Effector memory CD4-positive, alpha-beta T cell (primary cell): ENCODE measurements at places on chromosomes 13 and 19.

DNA sequence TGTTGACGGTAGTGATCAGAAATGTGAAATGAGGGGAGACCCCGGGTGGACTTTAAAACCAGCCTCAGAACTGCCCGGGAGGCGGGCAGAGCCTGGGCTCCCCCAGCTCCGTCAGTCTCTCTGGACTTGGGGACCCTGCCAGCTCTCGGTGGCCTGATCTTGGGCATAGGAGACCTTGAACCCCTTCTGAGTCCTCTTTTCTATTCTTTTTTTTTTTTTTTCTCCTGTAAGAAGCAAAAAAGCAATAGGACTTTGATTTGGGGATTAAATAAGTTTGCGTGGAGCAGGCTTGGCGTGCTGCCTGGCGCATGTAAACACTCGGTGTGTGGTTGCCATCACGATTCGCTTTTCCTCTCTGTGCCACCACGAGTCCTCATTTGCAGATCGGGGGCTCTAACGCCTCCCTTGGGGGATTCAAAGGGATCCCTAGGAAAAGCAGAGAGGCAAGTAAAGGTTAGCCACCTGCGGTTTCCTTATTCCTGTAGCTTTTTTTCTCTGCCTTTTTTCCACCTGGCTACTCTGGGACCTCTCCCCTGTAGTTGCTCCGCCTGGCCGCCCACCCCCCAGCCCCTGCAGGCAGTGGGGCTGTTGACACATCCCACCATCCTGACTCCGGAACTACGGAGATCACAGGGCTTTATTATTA, 1.3 kb downstream of the SAFB start:
- peak overlapping the region; percentile 97 for H3K27ac ChIP-seq
- DNase-seq = no peak
- H3K4me1 ChIP-seq = peaks cover 68% of the 10 kb centered on the region
- no peaks in the 10 kb centered on the region for H3K27me3 ChIP-seq

GRCh38 chr19:14425696-14426138, 6.6 kb upstream of the DDX39A start:
- no peak overlapping the region for H3K27ac ChIP-seq
- H3K36me3 ChIP-seq = no peaks in the 10 kb centered on the region
- no peak overlapping the region for H3K4me3 ChIP-seq
- no peaks in the 10 kb centered on the region for H3K27me3 ChIP-seq
- no peaks in the 10 kb centered on the region for H3K4me1 ChIP-seq
- DNase-seq = no peak

- no peaks in the 10 kb centered on the region for H3K4me1 ChIP-seq
- H3K36me3 ChIP-seq = no peaks in the 10 kb centered on the region
- H3K4me3 ChIP-seq = no peak overlapping the region
- no peaks in the 10 kb centered on the region for H3K27me3 ChIP-seq
Observed at GRCh38 chr13:53001444-53002225, 27.0 kb upstream of the OLFM4 start.

- DNase-seq = no peak
- no peak overlapping the region for H3K4me3 ChIP-seq
- no peaks in the 10 kb centered on the region for H3K27me3 ChIP-seq
- H3K27ac ChIP-seq = no peak overlapping the region
- H3K4me1 ChIP-seq = peaks cover 12% of the 10 kb centered on the region
Observed at GRCh38 chr19:18596752-18597157, 8.2 kb downstream of the REX1BD start.
